ENCODE measurements at places on chromosomes 5 and 9.

DNA sequence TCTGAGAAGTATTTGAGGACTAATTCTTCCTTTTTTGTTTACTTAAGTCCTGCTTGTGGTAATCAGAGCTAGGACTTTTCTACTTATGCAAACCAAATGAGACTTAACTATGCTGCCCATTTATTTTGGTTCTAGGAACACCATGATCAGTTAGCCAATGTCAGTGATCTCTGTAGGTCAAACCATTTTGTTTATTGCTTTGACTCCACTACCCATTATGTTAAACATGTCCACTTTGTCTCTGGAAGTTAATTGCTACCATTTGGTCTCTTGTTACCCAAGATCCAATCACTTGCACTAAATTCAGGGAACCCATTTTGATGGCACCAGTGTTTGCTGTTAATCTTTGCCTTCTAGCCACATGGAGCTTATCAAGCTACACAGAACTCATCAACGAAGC, 161.9 kb downstream of the CCDC171 start:
- no peak for DNase-seq

DNA sequence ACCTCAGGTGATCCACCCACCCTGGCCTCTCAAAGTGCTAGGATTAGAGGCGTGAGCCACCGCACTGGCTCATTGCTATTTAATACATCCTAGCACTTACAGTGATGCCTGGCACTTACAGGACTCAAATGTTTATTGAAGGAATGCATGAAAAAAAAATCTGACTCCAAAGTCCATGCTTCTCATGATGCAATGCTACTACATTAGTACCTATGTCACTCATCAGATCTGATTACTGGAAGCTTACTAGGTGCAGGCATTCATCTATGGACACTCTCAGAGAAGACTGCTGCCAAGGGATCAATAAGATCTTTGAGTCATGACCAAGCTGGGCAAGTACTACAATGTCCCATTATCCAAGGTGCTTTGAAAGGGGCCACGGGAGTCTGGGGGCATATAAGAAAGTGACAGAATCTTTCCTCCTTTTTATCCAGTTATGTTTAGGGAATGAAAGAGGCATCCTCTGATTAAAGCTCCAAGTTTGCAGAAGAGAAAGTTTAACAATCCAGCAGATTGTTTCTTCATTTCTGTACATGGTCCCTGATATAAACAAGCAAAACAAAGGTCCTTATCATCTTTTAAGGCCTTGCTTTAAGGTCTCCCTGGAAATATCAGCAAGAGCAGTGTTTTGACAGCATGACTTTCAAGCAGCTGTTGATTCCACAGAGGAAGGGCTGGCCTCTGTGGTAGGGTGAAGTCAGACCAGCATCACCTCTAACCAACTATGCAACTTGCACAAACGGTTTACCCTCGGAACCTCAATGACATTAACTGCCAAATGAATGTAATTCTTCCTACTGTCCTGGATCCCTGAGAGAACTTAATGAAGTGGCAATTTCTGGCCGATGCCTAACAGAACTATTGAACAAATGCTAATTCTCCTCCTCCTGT, 35.9 kb downstream of the ARPC5L start:
- DNase-seq, result no peak

DNA sequence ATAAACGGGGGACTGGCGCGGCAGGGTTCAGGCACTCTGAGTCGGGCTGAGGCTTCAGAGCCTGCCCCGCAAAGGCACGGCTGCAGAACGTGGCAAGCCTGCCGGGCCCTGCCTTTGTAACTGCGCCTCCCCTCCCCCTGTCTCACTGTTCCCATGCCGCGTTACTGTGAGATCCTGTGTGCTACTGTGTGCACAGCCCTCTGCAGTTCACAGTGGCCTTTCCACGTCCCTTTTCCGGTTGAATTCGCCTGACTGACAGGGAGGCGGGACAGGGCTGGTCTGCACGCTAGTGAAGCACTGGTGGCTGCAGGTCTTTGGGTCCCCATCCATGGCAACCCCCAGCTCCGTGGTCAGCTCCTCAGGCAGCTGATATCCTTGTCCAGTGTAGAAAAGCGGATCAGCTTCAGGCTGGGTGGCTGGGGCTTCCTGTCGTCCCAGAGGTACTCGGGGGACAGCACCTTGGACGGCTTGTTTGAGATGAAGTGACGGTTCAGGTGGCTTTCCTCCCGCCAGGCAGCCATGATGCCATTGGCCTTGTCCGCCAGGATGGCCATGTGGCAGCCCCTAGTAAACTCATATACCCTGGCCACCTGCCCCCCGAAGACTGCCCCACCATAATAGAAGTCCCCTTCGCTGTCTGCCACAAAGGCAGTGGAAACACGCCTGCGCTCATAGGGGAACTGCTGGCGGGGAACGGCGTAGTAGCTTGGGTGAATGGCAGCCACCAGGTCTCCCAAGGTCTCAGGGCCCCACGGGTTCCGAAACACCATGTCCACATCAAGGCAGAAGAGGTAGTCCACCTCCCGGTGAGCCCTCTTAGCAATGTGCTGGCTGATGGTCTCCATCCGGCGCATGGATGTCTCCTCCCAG, 10.3 kb downstream of the GBGT1 start:
- DNase-seq, result no peak

GRCh38 chr5:77620405-77620804, 18.1 kb downstream of the OTP start:
- DNase-seq, result no peak

DNA sequence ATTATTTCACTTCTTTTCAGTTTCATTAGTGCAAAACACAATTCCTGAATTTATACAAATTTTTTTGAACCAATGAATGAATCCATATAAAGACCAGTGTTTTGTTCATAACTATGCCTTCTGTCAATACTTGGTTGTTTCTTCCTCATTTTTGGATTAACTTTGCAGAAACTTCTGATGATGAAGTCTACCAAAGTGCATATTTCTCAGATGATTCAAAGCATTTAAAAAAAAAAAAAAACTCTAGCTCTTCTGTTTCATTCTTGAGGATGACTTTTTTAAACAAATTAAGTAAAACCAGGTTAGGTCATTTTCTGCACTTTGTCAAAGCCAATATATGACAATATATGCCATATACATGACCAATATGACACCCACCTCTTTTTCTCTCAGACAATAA, 92.6 kb downstream of the CHSY3 start:
- no peak for DNase-seq

Measured in bone marrow (tissue), 2 donors.